ENCODE measurements at places on chromosomes 13 and 19.

DNA sequence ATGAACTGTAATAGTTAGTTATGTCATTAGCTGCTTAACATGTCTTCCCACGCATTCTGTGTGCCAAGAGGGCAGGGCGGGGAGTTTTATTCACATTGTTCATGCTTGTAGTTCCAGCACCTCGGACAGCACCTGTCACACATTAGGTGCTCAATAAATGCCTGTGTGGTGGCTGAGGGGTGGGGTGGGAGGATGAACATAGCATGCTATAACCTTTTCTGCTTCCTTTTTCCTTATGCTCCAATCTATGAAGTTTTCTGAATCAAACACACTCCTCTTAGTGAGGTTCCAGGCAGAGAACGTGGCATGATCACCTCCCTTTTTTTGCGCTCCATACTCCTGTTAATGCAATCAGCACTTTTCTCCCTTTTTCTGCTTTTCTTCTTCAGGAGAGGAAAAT lies 15.8 kb upstream of the PTPRS start:
- DNase-seq = no peak

DNA sequence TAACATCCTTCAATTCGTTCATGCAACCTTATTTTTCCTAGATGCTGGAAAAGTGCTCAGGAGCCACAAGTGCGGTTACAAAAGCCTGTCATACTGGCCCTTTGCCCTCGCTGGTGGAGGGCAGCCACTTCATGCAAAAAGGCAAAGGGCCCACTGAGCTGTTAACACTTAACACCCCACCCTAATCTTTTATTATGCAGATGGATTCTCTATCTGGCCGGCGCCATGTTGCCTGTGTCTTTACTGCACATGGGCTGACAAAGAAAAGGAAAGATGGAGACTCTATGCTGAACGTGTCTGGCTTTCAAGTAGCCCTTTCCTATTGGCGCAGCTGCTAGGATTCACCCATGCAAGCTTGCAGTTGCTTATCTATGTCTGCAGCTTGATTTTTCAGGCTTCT lies 10.8 kb downstream of the OR7D2 start:
- no peak for DNase-seq

DNA sequence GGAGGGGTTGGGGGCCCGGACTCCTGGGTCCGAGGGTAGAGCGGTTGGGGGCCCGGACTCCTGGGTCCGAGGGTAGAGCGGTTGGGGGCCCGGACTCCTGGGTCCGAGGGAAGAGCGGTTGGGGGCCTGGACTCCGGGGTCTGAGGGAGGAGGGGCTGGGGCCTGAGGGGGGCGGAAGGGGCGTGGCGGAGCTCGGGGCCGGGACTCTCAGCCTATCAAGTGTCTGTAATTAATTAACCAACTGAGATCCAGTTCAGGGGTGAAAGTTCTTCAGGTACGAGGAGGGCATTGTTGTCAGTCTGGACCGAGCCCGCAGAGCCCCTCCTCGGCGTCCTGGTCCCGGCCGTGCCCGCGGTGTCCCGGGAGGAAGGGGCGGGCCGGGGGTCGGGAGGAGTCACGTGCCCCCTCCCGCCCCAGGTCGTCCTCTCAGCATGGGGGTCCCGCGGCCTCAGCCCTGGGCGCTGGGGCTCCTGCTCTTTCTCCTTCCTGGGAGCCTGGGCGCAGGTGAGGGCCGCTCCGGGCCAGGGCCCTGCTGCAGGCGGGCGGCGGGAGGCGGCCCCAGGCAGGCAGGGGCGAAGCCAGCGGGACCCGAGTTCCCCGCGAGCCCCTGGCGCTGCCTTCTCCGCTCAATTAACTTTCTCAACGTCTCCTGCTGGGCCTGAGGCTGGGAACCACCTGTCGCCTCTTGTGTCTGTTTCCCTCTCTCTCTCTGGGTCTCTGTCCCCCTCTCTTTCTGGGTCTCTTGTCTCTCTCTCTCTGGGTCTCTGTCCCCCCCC lies 697 bp downstream of the FCGRT start:
- DNase-seq = no peak

- no peak for DNase-seq
Measured at GRCh38 chr13:99435998-99436397, 65.3 kb upstream of the TM9SF2 start.

- DNase-seq = no peak
Measured at GRCh38 chr13:24745516-24745860, 18.5 kb upstream of the RNF17 start.

- DNase-seq = no peak
Measured at GRCh38 chr19:16338470-16339360, 14.1 kb downstream of the KLF2 start.

DNA sequence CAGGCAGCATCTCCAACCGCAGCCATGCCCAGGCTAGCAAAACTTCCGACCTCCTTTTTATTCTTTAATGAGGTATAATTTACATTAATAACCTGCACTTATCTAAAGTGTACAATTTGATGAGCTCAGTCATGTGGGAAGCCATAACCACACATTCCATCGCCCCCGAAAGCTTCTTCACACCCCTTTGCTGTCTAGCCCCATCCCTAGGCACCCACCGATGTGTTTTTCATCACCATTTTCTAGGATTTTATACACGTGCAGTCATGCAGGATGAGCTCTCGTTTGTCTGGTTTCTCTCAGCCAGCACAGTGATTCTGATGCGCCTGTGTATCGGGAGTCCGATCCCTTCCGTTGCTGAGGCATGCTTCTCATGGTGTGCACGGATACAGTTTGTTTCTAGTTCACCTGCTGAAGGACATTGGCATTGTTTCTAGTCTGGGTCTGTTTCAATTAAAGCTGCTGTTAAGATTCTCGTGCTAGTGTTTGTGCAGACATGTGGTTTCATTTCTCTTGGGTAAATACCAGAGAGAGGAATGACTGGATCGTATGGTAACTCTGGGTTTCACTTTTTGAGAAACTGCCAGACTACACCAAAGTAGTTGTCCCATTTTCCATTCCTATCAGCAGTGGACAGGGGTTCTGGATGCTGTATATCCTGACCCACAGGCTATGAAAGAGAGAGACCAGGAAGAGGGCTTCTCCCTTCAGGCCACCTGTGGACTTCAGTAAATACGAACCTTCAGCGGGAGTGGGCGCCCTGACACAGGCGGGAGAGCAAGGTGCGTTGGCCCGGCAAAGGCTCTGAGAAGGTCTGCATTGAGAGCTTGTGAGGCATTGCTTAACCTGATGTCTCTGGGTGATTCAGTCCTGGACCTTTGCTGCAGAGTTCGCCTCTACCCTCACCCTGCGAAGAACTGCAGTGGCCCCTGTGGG lies 4.9 kb downstream of the AP1M1 start:
- DNase-seq = no peak

- DNase-seq = no peak
Measured at GRCh38 chr13:30097701-30098100, 209.7 kb downstream of the KATNAL1 start.

GRCh38 chr19:42467183-42467760 lies 24.5 kb upstream of the CXCL17 start:
- DNase-seq = no peak

GRCh38 chr13:97353927-97354675 lies 79.9 kb upstream of the RAP2A start:
- no peak for DNase-seq

- DNase-seq = no peak
Measured at GRCh38 chr19:30757104-30757836, 385.1 kb downstream of the ZNF536 start.

GRCh38 chr19:7830272-7830771 lies 304 bp downstream of the EVI5L start:
- no peak for DNase-seq

- no peak for DNase-seq
Measured at GRCh38 chr13:45909673-45910072, 58.1 kb upstream of the SIAH3 start.

GRCh38 chr19:58252102-58252685 lies 23.5 kb downstream of the ZNF544 start:
- DNase-seq = no peak

DNA sequence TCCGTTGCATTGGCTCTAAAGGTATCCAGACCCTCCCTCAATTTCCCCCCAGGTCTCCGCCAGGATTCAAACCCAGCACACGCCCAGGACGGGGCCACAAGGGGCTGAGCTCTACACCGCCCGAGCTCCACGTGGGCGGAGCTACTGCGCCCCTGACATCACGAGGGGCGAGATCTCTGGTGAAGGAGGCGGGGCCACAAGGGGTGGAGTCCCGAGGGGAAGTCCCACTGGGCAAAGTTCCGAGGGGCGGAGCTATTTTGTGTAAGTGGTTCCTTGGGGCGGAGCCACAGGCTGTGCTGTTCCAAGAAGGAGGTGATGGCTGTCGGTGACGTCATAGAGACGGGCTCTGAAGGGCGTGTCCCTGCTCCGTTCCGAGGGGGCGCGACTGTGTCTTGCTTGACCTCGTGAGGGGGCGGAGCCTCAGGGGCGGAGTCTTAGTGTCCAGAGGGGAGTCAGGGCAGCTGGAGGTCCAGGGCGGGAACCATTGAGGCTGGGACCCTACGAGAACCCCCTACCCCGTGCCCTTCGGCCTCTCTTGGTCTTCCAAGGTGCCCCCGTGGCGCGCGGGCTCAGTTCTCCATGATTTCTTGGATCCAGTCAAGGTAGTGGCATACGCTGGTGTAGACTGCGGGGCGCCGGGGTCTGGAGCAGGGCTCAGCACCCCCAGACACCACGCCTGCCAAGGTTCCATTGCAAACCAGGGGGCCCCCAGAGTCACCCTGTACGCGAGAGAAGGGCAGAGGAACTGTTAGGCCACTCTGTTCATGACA lies 1.3 kb upstream of the KLK8 start:
- DNase-seq = no peak

GRCh38 chr13:64506246-64506645 lies 2723.9 kb downstream of the PCDH9 start:
- DNase-seq = no peak

DNA sequence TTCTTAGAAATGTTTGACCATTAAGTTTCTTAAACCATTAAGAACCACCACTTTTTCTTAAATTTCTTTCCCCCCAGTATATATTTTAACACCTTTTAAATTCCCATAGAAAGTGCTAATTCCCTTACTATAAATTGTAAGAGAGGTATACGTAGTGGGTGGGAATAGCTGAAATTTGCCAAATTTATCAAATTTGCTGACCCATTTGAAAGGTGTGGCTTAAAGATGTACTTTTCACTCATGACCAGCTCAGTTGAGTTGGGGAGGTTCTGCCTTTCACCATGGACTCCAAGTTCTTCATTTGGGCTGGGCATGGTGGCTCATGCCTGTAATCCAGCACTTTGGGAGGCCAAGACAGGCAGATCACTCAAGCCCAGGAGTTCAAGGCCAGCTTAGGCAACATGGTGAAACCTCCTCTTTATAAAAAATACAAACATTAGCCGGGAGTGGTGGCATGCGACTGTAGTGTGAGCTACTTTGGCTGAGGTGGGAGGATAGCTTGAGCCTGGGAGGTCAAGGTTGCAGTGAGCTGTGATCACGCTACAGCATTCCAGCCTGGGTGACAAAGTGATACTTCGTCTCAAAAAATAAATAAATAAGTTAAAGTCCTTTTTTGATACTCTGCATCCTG lies 133.2 kb downstream of the MRPL57 start:
- DNase-seq = no peak

DNA sequence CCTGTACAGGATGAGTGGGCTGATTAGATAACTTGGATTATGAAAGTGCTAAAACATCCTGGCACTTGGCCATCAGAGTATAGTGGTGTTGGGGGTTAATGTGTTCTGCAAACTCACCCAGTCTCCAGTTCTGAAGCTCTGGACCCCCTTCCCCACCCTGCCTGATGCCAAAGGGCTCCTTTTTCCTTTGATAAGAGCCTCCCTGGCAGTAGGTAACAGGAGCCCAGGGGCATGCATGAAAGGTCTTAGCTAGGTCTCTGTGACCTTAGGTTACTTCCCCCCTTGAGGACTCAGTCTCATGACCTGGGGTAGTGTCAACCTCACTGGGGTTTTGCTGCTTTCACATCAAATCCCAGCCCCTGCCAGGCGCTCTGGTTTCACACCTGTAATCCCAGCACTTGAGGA lies 2.5 kb downstream of the RPS28 start:
- no peak for DNase-seq

GRCh38 chr13:51605698-51606097 lies 21.4 kb downstream of the WDFY2 start:
- no peak for DNase-seq

DNA sequence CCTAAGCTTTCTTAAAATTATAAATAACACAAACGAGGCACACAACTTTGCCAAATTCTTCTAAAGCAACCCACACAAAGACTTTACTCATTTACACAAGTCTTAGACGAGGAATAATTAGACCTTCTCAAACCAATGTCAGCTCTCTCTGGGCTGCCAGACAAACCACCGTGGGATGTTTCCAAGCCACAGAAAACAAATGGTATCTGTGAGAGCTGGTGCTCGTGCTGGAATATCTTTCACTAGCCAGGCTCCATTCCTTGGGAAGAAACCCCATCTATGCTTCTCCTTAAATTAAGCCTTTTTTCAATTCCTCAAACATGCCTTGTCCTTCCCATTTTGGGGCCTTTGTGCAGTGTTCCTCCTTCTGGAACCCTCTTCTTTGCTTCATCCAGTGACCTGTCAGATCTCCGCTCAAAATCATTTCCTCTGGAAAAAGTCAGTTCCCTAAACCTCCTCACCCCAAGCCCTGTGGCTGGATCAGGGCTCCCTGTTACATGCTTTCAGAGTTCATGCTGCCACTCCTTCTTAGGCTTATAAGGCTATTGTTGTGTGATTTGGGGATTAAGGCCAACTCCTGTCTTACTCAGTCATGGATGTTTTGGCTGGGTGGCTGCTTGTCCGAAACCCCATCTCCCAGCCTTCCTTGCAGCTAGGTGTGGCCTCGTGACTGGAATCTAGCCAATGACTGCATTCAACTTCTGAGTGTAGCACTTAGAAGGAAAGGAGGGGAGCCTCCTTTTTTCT lies 64.2 kb upstream of the GTF2F2 start:
- no peak for DNase-seq

DNA sequence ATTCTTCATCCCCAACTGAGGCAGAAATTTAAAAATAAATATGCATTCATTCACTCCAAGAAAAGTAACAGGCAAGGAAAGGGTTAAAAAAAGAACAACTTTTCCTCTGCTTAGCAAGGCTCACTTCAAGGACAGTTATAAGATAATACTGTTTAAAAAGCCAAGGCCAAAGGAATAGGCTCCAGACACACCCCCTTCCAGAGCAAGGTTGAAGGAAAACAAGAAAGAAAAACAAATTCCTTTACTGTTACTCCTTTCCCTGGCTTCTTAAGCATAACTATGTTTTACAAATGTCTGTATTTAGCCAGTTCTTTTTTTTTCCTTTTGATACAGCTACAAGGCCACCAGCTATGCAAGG lies 8.5 kb downstream of the SIGLEC11 start:
- no peak for DNase-seq

GRCh38 chr13:23903906-23904280 lies 6.6 kb upstream of the C1QTNF9B start:
- DNase-seq = no peak

- DNase-seq = no peak
Measured at GRCh38 chr19:6714749-6715555, 5.5 kb downstream of the C3 start.

GRCh38 chr19:384799-385169 lies 24.2 kb downstream of the C2CD4C start:
- DNase-seq = no peak

DNA sequence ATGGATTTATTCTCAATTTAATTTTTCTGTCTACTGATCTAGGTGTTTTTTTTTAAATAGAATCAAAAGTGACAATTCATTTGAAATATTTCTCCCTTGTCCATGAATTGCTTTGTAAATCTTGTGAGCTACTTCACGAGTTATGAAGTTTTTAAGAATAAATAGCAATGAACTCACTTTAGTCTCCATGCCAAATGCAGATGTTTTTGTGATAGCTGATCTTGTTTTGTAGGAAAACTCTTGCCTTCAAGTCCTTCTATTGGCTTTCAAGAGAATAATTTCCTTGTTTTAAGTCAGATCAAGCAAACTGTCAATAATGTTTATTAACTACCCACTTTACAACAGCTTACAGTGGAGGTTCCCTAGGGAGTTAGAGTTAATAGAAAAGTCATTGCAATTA lies 99.8 kb downstream of the ITGBL1 start:
- DNase-seq = no peak

Data from stimulated activated CD4-positive, alpha-beta T cell treated with anti-CD3 and anti-CD28 coated beads, Interleukin-15, amount 100 ng/mL, for 1 hour (primary cell).